C1 segment of cervical spinal cord (tissue), 14 donors: ENCODE measurements at places on chromosomes 3 and 15.

DNA sequence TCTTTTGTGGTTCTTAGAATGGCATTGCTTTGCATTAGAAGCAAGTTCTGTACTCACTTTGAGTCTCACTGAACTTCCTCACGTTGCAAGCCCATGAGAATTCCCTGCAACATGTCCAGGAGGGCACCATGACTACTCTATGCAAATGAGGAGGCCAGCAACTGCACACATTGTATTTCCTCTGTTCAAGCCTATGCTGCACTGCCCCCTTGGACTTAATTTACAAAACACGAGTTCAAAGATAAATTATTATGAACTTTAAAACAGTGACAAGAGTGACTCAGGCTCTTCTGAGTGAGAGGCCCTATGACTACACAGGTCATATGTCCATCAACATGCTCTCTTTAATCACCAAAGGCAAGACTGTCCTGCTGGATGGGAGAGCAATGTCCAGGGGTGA is 484.2 kb upstream of the ATP11B start:
- no peak for DNase-seq

DNA sequence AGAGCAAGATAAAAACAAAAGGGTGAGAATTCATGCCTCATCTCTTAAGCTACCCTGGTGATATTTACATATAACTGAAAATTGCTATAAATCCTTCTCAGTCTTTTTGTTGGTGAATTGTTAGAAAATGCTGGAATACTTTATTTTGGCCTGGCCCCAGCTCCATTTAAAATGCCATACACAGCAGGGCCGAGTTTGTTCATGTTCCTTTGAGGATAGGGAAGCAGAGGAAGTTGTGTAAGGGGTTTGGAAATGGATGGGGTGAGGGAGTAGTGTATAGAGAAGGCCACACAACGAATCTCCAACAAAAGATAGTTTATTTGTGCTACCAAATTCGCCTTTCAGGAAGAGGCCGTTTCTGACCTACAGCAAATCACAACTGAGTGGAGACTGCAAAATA is 78.6 kb upstream of the ADAMTS9 start:
- no peak for DNase-seq

DNA sequence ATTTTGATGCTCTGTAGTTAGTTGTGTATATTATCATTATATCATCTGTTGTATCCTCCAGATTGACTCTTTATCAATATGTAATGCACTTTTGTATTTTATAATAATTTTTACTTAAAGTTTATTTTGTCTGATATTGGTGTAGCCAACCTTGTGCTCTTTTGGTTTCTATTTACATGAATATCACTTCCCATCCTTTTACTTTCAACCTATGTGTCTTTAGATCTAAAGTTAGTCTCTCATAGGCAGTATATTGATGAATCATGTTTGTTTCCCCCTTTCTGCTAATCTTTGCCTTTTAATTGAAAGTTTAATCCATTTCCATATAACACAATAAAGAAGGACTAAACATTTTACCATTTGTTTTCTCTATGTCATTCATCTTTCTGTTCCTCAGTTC is 28.1 kb upstream of the CD200R1L start:
- no peak for DNase-seq

DNA sequence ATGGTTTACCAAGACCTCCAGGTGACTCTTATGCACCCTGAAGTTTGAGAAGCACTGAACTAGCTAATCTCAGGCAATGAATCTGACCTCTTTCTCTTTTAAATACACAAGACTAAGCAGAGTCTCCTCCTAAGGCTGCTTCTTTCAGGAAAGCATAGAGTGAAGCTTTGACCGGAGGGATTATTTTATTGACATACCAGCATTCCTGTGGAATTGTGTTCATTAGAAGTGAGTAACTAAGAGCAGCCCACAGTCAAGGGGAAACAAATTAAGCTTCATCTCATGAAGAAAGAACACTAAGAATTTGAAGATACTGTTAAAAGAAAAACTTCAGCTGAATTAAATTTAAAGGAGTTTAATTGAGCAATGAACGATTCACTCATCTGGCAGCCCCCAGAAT is 963.5 kb downstream of the NTRK3 start:
- no peak for DNase-seq

DNA sequence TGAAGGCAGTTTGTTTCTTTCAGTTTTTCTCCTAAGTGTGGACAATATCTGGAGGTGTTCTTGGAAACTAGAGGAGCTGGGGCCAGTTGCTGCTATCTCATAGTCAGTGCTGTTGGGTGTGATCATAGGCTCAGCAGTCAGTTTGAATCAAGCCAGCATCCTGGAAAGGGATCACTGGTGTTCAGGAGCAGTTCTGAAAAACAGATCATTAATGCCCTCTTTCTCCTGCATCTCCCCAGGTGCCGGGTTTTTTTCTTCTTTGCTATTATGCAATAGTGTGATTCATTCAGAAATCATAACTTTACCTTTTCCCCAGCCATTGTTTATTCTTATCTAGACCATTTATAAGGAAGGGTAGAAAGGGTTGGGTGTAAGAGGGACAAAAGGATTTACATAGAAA is 24.0 kb downstream of the LNP1 start:
- no peak for DNase-seq

- no peak for DNase-seq
These were observed 37.7 kb downstream of the TKT start for GRCh38 chr3:53218131-53218530.

DNA sequence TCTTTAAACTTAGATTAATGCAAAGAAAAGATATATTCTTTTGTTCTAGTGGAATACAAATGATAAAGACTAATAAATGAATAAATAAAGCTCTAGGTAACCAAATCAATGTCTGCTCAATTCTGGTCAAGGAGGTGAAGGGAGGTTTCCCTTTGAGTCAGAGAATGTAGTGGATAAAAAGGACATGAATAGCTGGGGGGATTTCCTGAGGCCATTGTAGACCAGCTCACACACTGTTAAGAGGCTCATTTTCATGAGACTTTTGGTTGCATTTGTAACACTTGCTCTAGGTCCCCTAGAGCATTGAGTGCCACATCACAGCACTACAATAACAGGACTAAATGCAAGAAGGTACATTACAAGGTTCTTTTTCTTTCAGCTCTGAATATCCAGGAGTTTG is 170.7 kb downstream of the TIGIT start:
- no peak for DNase-seq

DNA sequence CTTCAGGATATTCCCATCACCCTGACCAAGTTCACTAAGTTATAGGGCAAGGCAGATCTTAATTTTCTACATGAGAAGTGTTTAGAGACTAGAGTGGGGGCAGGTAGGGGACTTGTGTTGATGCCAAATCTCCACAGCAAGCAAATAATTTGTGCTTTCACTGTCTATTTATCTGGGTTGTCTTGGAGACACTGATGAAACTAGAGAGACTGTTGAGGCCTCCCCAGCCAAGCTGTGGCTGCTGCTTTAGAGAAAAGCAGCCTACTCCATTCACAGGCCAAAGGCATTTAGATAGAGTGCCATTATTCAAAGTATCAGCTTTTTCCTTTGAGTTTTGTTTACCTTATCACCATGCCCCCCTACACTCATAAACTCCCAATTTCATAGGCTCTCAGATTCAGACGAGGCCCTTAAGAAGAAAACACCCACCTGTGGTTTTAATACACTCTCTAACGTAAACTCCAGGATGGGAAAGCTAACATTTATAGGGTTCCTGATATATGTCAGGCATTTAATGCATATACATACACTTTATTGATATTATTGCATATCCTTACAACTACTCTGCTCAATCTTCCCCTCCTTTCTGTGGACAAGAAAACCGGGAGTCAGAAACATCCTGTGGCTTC is 130.4 kb upstream of the FOXB1 start:
- DNase-seq, result no peak

- DNase-seq, result no peak
These were observed 75.0 kb upstream of the CNTN6 start for GRCh38 chr3:1017870-1018269.
